Hippocampal formation (tissue), 2 donors: ENCODE measurements at places on chromosomes 12 and 14.

DNA sequence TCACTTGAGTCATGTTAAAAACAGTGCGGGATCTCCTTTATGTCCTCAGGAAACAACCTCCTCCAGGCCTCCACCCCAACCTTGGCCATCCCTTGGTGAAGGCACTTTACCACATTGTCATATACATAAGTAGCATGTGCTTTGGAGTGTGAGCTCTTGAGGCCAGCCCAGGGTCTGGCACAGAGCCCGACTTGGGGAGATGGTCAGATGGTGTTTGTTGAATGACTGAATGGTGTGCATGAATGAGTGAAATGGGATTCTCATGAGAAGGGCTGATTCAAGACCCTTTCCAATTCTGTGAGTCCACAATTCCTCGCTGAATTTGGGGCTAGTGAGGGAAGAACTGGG, 52.9 kb upstream of the DLK1 start:
- DNase-seq = no peak

DNA sequence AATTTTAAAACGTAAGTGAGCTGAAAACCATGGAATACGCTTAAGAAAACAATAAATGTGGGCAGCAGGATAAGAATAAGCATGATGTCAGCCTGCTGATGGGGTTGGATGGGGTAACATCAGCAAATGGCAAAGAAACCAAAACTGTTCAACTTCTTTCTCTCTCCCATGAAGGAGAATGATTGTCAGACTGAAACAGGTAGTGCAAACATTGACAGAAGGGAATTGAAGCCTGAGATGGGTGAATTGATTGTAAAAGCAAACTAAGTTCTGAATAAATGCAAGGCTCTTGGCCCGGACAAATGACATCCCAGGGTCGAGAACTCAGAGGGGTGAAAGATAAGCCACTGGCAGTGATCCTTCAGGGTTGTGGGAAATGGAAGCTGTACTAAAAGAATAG, 182.6 kb downstream of the ETV6 start:
- DNase-seq = no peak

DNA sequence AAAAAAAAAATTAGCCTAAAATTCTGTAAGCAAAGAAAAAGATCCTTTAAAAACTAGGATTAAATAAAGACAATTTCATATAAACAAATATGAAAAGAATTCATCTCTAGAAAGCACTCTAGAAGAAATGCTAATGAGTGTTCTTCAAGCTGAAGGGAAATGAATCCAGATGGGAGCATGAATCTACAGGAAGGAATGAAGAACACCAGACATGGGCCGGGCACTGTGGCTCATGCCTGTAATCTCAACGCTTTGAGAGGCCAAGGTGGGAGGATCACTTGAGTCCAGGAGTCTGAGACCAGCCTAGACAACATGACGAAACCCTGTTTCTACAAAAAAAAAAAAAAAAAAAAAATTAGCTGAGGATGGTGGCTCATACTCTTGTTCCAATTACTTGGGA, 297.2 kb downstream of the FBXL14 start:
- DNase-seq = no peak

GRCh38 chr14:55418411-55418810, 6.8 kb upstream of the ATG14 start:
- DNase-seq = no peak

GRCh38 chr12:51244269-51244668, 5.6 kb downstream of the DAZAP2 start:
- no peak for DNase-seq

DNA sequence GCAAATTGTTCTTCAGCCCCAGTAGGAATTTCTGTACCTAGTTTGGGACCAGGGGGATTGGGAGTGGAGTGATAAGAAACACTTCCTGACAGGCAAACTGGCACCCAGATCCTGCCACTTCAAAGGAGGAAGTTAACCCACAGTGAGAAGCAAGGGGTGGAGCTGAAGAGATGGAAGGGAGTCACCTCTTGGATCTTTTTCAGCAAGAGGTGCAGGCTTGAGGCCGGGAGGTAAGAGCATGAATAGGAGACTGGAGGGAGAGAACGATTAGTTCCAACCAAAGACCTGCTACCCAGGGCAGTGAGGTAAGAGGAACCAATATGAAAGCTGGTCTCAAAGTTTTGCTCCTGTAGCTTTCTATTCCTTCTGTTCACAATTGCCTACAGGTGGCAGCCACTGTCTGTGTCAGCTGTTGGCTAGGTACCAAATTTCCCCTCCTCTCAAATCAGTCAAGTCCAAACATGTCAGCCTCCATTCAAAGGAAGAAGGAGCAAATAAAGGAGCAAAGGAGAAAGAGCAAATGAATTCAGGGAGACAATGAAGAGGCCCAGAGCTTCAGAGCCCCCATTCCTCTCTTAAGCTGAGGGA, 14.9 kb upstream of the TAC3 start:
- DNase-seq = no peak
